ENCODE measurements at places on chromosomes 7 and 10. TPM values are rescaled to one million over a fixed set of nuclear protein-coding genes. Genes with fewer than 3 reads are reported as not detected.

The PSD gene
- total RNA-seq: 30.9 TPM

The RNF32 gene
- total RNA-seq: 1.7 TPM

DNA sequence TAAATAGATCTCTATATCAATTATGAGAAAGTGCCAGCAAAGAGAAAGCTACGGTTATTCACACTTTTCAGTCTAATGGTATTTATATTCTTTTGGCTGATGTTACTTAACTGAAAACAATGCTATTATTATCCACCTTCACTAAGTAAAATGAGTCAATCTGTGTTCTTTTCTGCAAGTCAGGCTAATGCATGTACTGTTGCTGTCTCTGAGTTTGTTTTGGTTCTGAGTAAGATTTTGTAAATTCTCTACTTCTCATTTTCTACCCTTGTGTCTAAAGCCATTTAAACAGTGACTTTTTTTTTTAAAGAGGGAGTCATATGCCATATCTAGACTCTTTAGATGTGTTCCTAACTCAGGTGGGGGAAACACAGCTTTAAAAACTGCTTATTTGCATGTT is 7.5 kb downstream of the VWC2 start:
- H3K4me1 ChIP-seq: peaks cover 2% of the 10 kb centered on the region
- H3K27ac ChIP-seq: no peak overlapping the region
- H3K4me3 ChIP-seq: no peak overlapping the region
- no peaks in the 10 kb centered on the region for H3K27me3 ChIP-seq
- no peak for DNase-seq
- no peaks in the 10 kb centered on the region for H3K36me3 ChIP-seq

DNA sequence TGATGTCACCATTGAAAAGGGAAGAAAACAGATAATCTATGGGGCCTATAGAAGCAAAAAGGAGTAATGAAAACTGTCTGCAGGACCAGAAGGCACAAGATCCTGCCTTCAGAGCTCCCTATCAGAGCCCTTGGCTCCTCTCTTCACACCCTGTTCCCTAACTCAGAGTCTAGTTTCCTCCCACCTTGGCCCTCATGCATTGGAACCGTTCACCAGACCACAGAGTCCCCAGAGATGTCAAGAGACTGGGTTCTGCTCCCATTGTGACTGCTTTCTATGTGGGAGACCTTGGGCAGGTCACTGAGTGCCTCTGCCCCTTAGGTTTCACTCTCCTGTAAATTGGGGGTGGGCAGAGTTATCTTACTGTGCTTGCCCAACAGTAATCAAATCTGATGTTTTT is 80.1 kb upstream of the RPA3 start:
- DNase-seq: no peak
- no peak overlapping the region for H3K4me3 ChIP-seq
- no peaks in the 10 kb centered on the region for H3K4me1 ChIP-seq
- no peaks in the 10 kb centered on the region for H3K27me3 ChIP-seq
- no peak overlapping the region for H3K27ac ChIP-seq

- no peak for DNase-seq
- H3K27me3 ChIP-seq: no peaks in the 10 kb centered on the region
- no peak overlapping the region for H3K4me3 ChIP-seq
These were observed 25.5 kb downstream of the VOPP1 start for GRCh38 chr7:55546814-55547213.

GRCh38 chr10:131841131-131841660 is 59.6 kb upstream of the PPP2R2D start:
- no peak for DNase-seq
- no peaks in the 10 kb centered on the region for H3K27me3 ChIP-seq
- no peak overlapping the region for H3K4me3 ChIP-seq
- H3K27ac ChIP-seq: no peak overlapping the region
- H3K4me1 ChIP-seq: no peaks in the 10 kb centered on the region
- H3K36me3 ChIP-seq: no peaks in the 10 kb centered on the region

Measured in ovary (tissue), 10 donors.